ENCODE measurements at places on chromosomes 6 and 20.

GRCh38 chr20:4435671-4436455 is 285.8 kb upstream of the PRND start:
- H3K4me3 ChIP-seq = no peak overlapping the region
- peaks cover 3% of the 10 kb centered on the region for H3K27me3 ChIP-seq
- H3K36me3 ChIP-seq = no peaks in the 10 kb centered on the region
- DNase-seq = no peak
- no peaks in the 10 kb centered on the region for H3K4me1 ChIP-seq

- H3K36me3 ChIP-seq = no peaks in the 10 kb centered on the region
- H3K4me3 ChIP-seq = no peak overlapping the region
- peaks cover 1% of the 10 kb centered on the region for H3K4me1 ChIP-seq
- H3K27me3 ChIP-seq = no peaks in the 10 kb centered on the region
Measured at GRCh38 chr6:155399062-155399744, 56.4 kb downstream of the NOX3 start.

DNA sequence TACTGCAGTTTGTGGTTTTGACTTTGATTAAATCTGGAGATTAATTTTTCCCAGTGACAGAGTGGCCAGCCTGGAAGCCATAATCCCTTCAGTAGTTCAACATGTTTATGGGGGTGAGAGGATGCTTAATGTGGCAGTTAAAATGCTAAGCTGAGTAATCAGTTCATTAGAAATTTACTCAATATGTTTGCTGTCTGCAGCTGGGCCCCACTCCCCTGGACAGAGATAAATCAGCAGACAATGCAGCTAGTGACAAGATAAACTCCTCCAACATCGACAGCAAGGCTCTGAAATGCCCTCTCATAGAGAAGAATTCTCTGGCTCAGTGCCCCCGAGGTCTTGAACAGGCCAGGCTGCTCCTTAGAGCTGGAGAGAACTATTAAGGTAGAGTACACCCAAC is 101.9 kb downstream of the LRFN2 start:
- H3K4me1 ChIP-seq = no peaks in the 10 kb centered on the region
- H3K4me3 ChIP-seq = no peak overlapping the region
- H3K36me3 ChIP-seq = no peaks in the 10 kb centered on the region
- H3K27ac ChIP-seq = no peak overlapping the region
- DNase-seq = no peak
- peaks cover 69% of the 10 kb centered on the region for H3K27me3 ChIP-seq

GRCh38 chr6:167470836-167471547 is 146.1 kb downstream of the TTLL2 start:
- H3K4me3 ChIP-seq = no peak overlapping the region
- H3K36me3 ChIP-seq = no peaks in the 10 kb centered on the region

DNA sequence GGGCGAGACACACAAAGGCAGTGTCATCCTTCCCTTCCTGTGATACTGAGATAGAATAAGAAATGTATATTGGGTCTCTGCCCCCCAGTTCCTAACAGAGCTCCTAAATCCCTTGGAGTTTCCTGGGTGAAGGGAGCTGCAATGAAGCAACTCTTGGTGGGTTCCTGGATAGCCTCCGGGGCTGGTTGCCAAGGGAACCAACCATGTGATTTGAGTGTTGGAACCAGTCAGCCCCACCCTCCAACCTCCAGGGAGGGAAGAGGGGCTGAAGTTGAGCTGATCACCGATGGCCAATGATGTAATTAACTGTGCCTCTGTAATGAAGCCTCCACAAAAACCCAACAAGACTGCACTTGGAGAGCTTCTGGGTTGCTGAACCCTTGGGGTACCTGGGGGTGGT is 116.6 kb downstream of the SLC22A3 start:
- no peak for DNase-seq
- no peaks in the 10 kb centered on the region for H3K36me3 ChIP-seq
- no peak overlapping the region for H3K4me3 ChIP-seq
- no peak overlapping the region for H3K27ac ChIP-seq
- peaks cover 7% of the 10 kb centered on the region for H3K4me1 ChIP-seq
- H3K27me3 ChIP-seq = no peaks in the 10 kb centered on the region

DNA sequence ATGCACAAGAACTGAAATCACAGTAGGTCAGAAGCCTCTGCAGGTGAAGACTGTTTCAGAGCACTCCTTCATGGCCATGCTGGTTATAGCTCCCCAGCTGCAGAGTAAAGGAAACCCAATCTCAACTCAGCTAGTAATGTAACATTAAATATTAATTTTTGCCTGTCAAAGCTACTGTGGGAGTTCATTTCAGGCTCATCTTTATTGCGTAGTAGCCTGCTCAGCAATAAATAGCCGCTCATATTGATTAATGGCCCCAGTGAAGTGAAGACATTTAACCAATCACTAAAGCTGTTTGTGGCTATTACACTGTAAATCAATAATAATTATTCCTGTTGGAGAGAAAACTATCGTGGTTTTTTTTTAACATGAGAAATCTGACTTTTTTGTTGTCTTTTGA is 101.7 kb downstream of the FRK start:
- no peak for DNase-seq
- no peaks in the 10 kb centered on the region for H3K36me3 ChIP-seq
- H3K4me3 ChIP-seq = no peak overlapping the region
- no peaks in the 10 kb centered on the region for H3K4me1 ChIP-seq
- H3K27me3 ChIP-seq = no peaks in the 10 kb centered on the region
- no peak overlapping the region for H3K27ac ChIP-seq

DNA sequence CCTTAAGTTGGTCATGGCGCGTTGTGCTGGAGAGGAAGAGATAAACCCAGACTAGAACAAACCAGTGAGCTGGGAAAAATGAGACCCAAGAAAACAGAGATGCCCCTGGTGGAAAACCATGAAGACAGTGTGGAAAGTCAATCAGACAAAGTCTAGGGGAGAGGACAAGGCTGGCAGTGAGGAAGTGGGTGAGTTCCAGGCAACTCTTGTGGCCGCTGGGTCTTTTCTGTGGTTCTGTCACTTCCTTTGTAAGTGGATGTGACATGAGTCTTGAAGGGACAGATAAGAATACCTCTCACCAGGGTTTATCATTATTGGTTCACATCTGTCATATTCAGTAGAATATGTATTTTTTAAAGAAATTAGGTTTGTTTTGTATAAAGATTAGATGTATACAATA is 738.4 kb downstream of the DHX35 start:
- H3K27me3 ChIP-seq = no peaks in the 10 kb centered on the region
- DNase-seq = no peak
- H3K4me3 ChIP-seq = no peak overlapping the region

- no peak overlapping the region for H3K27ac ChIP-seq
- no peak overlapping the region for H3K4me3 ChIP-seq
- DNase-seq = no peak
- H3K27me3 ChIP-seq = no peaks in the 10 kb centered on the region
Measured at GRCh38 chr6:158591134-158591809, 31.4 kb downstream of the TMEM181 start.

DNA sequence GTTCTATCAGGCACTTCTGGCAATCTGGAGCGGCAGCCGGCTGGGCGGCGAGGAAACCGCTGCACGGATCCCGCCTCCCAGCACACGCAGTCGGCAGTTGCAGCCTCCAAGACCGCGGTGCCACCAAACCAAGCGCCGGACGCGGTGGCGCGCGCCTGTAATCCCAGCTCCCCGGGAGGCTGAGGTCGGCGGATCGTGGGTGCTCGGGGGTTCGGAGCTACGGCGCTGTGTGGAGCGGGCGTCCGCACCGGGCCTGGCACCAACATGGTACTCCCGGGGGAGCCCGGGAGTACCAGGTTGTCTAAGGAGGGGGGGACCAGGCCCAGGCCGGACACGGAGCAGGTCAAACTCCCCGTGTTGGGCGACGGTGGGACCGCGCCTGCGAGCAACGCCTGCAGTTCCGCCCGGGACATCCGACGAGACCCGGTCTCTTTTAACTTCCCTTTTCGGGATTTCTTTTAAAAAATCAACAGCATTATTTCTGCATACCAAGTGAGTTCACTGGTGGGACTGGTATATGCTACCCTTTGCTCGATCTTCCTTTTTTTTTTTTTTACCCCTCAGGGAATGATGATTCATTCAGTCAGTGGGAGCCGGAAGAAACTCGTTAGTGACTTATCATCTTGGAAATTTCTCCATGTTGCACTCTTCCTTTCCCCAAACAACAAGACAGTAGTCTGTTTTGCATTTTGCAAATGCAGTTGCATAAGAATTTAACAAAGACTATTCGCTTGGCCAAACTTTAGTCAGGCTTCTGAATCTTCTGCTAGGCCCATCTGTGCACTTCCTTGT is 27.6 kb downstream of the ZNF311 start:
- peak; percentile 31 for DNase-seq
- peak overlapping the region; percentile 75 for H3K4me3 ChIP-seq
- H3K36me3 ChIP-seq = no peaks in the 10 kb centered on the region
- H3K27ac ChIP-seq = no peak overlapping the region
- H3K27me3 ChIP-seq = no peaks in the 10 kb centered on the region

Measured in mesenchymal stem cell (in vitro differentiated cells and primary cell).